ENCODE measurements at places on chromosomes 16 and 17.

- DNase-seq = no peak
These were observed 58.3 kb downstream of the RAI1 start for GRCh38 chr17:17739388-17740066.

- DNase-seq = no peak
These were observed 56.6 kb downstream of the TENT4B start for GRCh38 chr16:50209546-50210265.

GRCh38 chr16:66150698-66151482 is 215.6 kb upstream of the CDH5 start:
- no peak for DNase-seq

DNA sequence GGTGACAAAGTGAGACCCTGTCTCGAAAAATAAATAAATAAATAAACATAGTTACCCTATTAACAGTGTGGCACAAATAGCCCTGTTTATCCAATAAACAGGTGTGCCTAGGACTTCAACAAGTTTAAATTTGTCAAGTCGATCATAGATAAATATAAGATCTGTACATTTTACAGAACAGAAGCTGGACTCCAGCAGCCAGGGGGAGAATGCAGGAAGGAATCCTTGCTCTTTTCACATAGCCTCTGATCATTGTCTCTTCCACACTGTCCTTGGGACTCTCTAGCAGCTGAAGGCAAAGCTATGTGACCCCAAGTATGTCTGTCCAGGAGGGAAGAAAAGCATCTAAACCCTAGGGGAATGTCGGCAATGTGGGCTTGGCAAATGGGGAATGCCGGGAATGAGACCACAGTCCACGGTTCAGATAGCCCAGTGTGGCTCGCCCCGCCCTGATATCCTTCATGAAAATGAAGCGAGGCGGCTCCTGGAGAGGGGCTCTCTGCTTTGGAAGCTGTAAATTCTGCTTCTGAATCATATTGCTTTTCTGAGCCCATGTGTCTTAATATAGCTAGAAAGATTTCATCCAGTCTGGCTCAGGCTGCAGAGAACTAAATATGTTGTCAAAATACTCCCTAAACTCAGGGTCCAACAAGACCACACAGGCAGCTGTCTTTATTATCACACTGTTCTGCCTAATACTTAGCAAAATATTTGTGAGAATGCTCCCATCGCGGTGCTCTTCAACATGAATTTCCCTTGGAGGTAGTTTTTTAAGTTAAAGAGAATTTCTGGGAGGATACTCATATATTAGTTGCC is 24.9 kb upstream of the GRB2 start:
- no peak for DNase-seq

GRCh38 chr16:12258861-12259645 is 282.5 kb downstream of the SNX29 start:
- peak; percentile 87 for DNase-seq

DNA sequence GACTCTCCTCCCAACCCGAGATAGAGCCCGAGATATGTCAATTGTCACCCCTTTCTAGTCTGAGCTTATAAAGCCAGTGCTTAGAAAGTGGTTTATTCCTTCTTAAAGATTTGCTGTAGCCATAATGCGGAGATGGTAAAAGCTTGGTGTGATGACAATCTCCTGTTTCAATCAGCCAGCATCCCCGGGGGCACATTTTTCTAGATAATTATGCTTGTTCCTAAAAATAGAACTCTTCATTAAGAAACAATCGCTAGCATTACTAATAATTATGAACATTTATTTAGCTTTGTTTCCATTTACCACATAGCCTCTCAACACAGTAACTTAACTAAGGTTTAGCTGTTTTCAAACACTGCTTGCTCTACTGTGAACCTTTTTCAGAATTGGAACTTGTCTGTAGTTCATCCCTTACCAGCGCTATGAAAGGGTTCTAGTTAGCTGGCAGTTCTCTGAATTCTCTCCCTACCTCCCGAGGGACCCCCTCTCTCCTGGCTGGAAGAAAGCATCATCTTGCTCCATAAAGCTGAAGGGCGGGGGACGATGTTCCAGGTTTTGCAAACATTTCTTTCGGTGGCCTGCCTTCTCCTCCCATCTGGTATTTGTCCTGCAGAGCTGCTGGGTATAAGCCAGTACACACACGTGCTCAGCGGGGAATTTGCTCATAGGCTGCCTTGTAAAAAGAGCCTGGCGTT is 922 bp upstream of the MRPL58 start:
- DNase-seq = peak; percentile 65

DNA sequence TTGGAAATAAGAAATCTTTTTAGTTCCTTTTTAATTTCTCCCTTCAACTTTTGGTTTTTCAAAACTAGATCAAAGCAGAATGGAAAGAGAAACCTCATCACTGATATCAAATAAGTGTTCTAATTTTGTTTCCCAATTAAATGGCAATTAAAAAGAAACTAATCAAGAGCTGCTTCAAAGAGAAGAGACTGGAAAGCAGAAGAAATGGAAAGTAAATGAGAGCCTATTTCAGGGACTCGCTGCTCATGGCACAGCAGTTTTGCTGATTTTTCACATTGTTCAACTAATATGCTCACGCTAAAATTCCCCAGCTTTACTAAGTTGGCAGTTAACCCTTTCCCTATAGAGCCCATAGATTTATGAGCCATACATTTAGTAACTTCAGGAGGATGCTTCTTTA is 6.5 kb downstream of the NMT1 start:
- DNase-seq = no peak

- peak; percentile 43 for DNase-seq
These were observed 136.0 kb upstream of the C17orf78 start for GRCh38 chr17:37239690-37240334.

DNA sequence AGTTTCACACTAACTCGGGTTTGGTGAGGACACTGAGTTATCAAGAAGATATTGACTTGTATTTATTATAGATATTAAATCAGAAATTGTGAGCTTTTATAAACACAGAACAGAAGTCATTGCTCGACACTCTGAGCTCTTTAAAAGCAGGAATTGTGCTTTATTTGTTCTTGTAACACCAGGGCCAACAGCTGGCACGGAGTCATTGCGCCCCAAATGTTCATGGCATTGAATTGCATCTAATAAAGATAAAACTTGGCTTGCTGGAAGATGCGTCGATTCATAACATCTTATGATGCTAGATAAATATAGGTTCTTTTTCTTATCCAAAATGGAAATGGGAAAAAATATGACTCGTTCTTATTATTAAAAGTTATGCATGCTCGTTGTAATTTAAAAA is 11.8 kb upstream of the MLYCD start:
- DNase-seq = peak; percentile 55

DNA sequence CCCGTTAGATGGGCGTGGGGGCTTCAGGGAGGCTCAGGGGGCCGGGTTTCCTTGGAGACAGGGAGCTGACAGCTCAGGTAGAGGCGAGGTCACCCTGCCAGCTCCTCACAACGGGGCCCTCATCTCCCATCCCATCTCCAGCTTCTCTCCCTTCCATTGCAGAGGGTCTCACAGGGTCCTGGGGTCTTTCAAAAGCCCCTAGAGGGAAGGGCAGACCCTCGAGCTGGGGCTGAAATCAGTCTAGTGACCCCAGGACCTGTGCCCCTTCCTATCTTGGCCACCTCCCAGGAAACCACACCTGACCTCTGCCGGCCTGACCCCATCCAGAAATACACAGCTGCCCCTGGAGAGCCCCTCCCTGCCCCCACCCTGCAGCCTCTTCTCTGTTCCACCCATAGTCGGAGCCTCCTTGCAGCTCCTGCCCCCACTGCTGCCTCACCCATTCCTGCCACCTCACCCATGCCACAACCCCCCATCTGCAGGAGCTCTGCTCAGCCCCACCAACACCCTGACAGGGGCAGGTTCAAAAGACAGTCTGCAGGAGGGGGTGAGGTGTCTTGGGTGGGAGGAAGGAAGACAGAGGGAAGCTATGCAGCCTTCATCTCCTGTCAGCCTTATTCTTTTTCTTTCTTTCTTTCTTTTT is 23.4 kb downstream of the PIK3R5 start:
- no peak for DNase-seq

- no peak for DNase-seq
These were observed 240.1 kb downstream of the SLC39A11 start for GRCh38 chr17:72852277-72852938.

DNA sequence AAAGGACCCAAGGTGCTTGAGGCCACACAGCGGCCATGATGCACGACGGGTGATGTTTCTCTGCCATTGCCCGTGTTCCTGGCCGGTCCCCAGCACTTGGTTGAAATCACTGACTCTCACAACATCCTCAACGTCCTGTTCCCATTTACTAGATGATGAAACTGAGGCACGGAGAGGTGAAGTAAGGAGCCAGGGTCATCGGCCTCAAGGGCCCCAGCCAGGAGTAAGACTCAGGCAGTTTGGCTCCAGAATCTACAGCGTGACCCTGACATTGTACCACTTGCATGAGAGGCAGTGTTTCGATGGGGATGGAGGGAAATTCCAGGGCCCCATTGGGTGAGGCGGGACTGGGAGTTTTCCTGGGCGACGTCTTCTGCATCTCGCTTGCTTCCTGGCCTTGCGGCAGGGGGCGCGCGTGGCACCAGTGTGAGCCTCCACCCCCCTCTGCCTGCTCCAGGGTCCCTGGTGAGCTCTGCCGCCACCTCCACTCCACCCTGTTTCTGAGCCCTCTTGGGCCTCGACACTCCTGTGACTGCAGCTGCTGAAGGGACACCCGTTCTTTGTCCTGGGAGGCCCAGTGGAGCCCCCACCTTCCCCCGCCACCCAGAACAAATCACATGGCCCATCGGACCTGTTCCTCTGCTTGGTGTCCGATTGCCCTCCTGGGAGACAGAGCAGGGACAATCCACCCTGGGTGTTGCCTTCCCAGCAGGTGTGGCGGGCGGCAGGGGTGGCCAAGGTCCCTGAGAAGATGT is 133.0 kb upstream of the GSE1 start:
- DNase-seq = no peak

All from brain (organoid and tissue), 16 donors.